ENCODE measurements at places on chromosomes 16 and 17.

GRCh38 chr17:65633146-65633881, 71.9 kb upstream of the AXIN2 start:
- no peak for DNase-seq

GRCh38 chr16:4463522-4464163, 10.8 kb downstream of the NMRAL1 start:
- DNase-seq, result no peak

DNA sequence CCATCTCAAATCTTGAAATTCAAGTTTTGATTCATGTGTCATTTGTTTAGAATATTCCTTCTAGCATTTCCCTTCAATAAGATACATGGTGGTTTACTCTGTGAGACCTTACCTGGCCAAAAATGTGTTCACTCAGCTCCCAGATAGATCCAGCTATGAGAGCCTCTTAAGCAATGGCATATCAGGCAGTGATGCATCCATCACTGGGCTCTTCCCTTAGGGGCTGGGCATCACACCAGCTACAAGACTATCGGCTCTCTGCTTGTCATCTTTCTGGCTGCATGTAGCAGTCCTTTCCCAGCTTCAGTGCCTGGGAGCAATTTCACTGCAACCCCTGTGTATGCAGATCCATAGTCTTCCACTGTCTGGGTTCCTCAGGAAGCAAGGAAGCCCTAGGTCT, 40.6 kb downstream of the GOSR1 start:
- DNase-seq, result no peak

DNA sequence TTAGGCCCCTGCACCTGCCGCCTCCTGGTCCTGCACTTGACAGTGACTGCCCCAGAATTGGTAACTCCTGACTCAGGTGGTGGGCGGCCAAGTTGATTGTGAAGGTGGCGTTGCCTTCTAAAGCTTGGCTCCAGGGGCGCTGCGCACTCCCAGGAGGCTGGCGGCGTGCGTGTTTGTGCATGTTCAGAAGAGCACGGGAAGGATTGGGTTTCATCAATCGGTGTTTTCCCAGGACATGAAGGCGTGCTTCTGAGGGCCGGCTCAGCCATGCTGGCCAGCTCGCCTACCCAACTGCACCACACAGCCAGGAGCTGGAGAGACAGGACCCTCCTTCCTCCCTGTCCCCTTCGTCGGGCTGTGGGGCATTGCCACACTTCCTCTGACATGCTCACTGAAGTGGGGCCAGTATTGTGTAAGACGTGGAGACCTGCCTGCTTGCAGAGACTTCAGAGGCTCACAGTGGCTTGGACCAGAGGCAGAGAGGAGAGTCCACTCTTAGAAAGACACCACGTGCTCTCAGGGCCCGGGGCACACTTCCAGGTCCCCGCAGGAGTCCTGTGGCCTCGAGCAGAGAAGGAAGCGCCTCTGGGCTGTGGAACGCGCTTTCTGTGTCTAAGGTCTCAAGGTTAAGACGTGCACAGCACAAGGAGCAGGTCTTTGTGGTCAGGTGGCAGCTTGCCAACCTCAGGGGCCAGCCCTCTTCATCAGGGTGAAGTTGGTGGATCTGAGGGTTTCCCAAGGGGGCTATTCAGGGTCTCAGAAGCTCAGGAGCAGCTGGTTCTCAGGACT, 2.8 kb downstream of the RAB40C start:
- no peak for DNase-seq
